SJCRH30 (cell line): ENCODE measurements at places on chromosomes 6 and 20. TPM values are rescaled to one million over a fixed set of nuclear protein-coding genes. Genes with fewer than 3 reads are reported as not detected.
A peak's percentile ranks its signal among the peaks of the same experiment; 100 is the strongest.

GRCh38 chr20:385448-385847, 4.9 kb downstream of the TRIB3 start:
- H3K4me3 ChIP-seq = no peak overlapping the region
- 0 out of 2 replicates have a peak, but pooled peaks cover 2% of the 10 kb centered on the region for H3K36me3 ChIP-seq
- H3K27ac ChIP-seq = no peak overlapping the region
- DNase-seq = no peak

DNA sequence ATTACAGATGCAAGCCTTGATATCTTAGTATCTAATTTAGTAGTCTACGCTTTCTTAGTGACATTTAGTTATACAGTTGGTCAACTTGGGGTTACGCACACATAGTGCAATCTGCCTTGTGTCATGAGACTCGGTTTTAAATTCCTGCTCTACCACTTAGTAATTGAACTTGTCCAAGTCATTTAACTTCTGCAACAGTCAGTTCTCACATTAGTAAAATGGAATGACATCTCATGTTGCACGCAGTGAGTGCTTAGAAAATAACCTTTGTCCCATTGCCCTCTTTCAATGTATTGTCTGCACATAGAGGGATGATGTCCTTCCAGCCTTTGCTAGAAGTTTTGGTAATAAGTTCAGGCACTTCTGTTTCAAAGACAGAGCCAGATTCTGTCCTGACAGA, 48.6 kb downstream of the TMEM170B start:
- H3K4me1 ChIP-seq = peaks cover 4% of the 10 kb centered on the region
- DNase-seq = no peak
- no peak overlapping the region for H3K4me3 ChIP-seq
- no peaks in the 10 kb centered on the region for H3K27me3 ChIP-seq

DNA sequence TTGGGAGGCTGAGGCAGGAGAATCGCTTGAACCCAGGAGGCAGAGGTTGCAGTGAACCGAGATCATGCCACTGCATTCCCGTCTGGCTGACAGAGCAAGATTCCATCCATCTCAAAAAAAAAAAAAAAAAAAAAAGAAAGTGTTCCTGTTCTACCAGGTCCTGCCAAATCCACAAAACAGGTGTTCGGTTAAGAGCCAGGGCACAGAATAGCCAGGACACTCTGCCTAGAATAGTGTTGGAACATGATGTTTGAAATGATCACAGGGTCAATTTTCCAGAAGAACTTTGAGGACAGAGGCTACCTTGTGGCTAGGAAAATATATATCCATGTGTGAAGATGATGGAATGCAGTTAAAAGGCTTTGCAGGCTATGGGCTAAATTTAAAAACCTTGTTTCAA, 63.6 kb upstream of the TRAF3IP2 start:
- DNase-seq = no peak
- peaks cover 27% of the 10 kb centered on the region for H3K4me1 ChIP-seq
- no peaks in the 10 kb centered on the region for H3K27me3 ChIP-seq
- no peak overlapping the region for H3K27ac ChIP-seq
- peaks cover 3% of the 10 kb centered on the region; the same call in 1 of the 2 replicates for H3K36me3 ChIP-seq

- H3K36me3 ChIP-seq = peaks cover 34% of the 10 kb centered on the region
- H3K27ac ChIP-seq = no peak overlapping the region
- H3K4me1 ChIP-seq = no peaks in the 10 kb centered on the region
- no peak for DNase-seq
Measured at GRCh38 chr6:138944412-138944811, 43.6 kb downstream of the REPS1 start.

- H3K27me3 ChIP-seq = no peaks in the 10 kb centered on the region
- no peak overlapping the region for H3K4me3 ChIP-seq
- H3K36me3 ChIP-seq = no peaks in the 10 kb centered on the region
Measured at GRCh38 chr20:50837532-50838321, 42.9 kb downstream of the BCAS4 start.

GRCh38 chr6:29892696-29893095, 49.6 kb upstream of the HLA-A start:
- no peak for DNase-seq
- no peak overlapping the region for H3K4me3 ChIP-seq
- H3K4me1 ChIP-seq = no peaks in the 10 kb centered on the region
- no peak overlapping the region for H3K27ac ChIP-seq
- H3K36me3 ChIP-seq = no peaks in the 10 kb centered on the region

DNA sequence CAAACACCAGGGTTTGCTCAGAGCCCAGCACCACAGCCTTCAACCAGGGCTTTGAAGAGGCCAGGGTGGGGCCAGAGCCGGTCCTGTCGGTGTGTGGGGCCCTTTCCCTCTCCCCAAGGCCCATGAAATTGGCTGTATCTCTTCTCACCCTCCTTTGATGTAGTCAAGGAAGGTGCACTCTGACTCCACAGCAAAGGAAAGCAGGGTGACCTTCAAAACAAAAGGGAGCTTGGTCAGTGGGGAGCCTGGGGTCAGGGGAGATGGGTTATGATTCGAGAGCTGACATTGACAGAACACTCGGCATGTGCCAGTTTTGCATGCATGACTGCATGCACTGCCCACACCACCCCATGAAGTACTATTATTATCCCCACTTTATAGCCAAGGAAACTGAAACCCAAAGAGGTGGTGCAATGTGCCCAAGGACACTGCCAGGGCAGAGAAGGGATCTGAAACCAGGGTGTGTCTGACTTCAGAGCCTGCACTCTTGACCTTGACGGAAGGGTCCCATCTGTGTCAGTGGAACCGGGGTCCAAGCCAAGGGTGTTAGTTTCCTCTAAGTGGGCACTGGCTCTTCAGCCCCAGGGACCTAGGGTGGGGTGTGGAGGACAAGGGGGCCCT, 55.4 kb downstream of the RAB44 start:
- H3K4me1 ChIP-seq = peaks cover 2% of the 10 kb centered on the region; the same call in 1 of the 2 replicates
- H3K27me3 ChIP-seq = no peaks in the 10 kb centered on the region
- no peak for DNase-seq
- H3K36me3 ChIP-seq = no peaks in the 10 kb centered on the region
- no peak overlapping the region for H3K4me3 ChIP-seq

- no peak for DNase-seq
- no peak overlapping the region for H3K27ac ChIP-seq
- H3K4me1 ChIP-seq = no peaks in the 10 kb centered on the region
- H3K27me3 ChIP-seq = no peaks in the 10 kb centered on the region
Measured at GRCh38 chr6:12113190-12113577, 101.1 kb downstream of the HIVEP1 start.

DNA sequence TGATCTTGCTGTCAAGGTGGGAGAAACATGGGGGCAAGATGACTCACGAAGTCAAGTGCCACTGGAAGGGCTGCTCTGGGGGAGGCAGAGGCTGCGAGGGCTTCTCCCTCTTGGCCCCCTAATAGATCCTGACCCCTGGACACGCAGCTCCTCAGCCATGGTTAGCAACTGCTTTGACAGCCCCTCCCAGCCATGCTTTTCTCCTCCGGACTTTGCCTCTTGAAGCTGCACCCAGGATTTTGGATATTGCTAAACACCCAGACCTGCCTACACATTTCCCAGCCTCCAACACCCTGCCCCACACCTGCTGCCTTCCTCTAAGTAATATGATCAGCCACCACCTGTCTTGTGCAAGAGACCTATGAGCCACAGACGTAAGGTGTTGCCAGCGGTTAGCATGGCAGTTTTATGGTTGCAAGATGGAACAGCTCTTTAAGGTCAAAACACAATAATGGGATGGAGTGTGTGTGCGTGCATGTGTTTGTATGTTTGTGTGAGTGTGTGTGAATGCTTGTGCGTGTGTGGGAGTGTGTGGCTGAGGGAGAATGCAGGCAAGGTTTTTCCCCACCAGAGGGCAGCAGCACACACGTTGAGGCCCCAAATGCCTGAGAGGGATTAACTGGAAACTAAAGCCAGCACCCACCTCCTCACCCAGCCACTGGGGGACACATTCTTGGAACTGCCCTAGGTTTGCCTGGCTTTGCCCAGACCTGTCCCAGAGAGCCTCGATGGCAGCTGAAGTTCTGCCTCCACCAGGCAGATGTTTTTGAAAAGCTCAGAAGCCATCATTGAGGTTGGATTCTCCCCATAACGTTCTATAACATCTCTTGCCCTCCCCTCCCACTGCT, 2.5 kb downstream of the IP6K3 start:
- H3K36me3 ChIP-seq = peaks cover 7% of the 10 kb centered on the region; the same call in 1 of the 2 replicates
- no peak overlapping the region for H3K27ac ChIP-seq
- H3K4me1 ChIP-seq = peaks cover 28% of the 10 kb centered on the region
- peak; percentile 81 for DNase-seq
- no peak overlapping the region for H3K4me3 ChIP-seq
- no peaks in the 10 kb centered on the region for H3K27me3 ChIP-seq

DNA sequence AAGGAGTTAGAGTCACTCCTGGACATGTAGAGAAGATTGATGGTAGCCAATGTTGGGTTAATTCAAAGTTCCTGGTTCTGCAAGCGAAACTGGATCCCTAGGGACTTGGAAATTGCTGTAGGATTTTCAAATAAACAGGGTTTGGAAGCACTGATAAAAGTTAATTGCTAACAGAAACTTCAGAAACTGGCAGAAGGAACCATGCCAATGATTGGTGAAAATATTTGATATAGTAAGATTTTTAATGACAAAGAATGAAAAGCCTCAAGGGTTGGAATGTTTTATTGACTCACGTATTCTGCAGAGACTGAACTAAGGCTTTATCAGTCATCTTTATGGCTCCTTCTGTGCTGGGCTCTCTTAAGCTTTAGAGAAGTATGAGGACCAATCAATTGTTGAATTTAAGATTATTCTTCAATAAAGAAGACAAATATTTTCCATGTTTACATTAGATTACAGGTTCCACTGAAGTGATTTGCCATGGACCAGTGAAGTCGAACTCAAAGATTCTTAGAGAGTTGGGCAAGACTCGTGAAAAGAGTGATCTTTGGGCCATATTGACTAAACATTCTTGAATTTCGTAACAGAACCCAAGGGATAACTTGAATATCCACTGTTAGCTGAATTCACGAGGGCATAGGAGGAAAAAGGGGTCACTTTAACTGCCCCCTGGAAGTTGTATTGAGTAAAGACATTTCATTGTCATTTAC, 371.4 kb downstream of the HDGFL1 start:
- no peak overlapping the region for H3K27ac ChIP-seq
- no peak overlapping the region for H3K4me3 ChIP-seq

- no peaks in the 10 kb centered on the region for H3K36me3 ChIP-seq
- H3K27me3 ChIP-seq = no peaks in the 10 kb centered on the region
- no peak for DNase-seq
- H3K4me3 ChIP-seq = no peak overlapping the region
Measured at GRCh38 chr6:24858177-24858653, 59.5 kb upstream of the ARMH2 start.

GRCh38 chr6:154458565-154459470, 51.7 kb downstream of the CNKSR3 start:
- H3K4me3 ChIP-seq = no peak overlapping the region
- peak overlapping the region; percentile 44 for H3K27ac ChIP-seq
- peaks cover 45% of the 10 kb centered on the region for H3K4me1 ChIP-seq
- DNase-seq = peak; percentile 55
- no peaks in the 10 kb centered on the region for H3K27me3 ChIP-seq

DNA sequence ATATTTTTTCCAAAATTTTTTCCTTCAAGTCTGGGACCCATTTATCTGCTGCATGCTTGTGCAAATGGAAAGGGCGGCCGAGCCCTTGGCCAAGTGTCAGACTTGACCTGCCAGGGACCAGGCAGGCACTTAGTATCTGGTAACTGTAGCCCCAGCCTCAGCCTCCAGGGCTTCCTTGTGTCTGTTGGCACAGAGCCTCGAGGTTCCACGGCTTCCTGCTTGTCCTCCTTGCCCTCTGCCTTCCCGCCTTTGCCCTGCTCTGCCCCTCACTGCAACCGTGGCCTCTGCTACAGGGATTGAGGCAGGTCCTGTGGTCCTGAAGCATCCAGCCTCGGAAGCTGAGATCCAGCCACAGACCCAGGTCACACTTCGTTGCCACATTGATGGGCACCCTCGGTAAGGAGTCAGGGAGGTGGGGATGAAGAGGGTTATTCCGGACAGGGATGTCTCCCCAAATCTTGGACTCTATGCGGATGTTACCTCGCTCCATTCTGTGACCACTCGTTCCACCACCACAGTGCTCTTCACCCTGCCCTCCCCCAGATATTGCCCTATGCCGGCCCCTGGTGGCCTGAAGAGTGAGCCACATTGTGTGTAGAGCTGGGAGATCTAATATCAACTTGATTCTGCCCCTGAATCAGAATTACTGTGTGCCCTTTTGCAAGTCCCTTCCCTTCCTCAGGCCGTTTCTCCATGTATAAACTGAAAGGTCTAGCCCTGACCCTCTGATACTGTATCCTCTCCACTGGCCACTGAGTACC, 41.5 kb upstream of the SRF start:
- H3K27ac ChIP-seq = no peak overlapping the region
- 0 out of 2 replicates have a peak, but pooled peaks cover 4% of the 10 kb centered on the region for H3K36me3 ChIP-seq
- no peaks in the 10 kb centered on the region for H3K27me3 ChIP-seq
- H3K4me3 ChIP-seq = no peak overlapping the region
- peak; percentile 40 for DNase-seq
- peaks cover 14% of the 10 kb centered on the region for H3K4me1 ChIP-seq

DNA sequence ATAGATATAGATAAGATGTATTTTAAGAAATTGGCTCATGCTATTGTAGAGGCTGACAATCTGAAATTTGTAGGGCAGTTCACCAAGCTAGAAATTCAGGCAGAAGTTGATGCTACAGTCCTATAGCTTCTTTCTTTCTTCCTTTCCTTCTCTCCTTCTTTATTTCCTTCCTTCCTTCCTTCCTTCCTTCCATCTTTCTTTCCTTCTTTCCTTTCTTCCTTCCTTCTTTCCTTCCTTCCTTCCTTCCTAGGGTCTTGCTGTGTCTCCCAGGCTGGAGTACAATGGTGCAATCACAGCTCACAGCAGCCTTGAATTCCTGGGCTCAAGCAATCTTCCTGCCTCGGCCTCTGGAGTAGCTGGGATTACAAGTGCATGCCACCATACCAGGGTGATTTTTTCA, 55.3 kb downstream of the TFAP2A start:
- DNase-seq = no peak
- no peaks in the 10 kb centered on the region for H3K27me3 ChIP-seq
- H3K36me3 ChIP-seq = no peaks in the 10 kb centered on the region
- no peaks in the 10 kb centered on the region for H3K4me1 ChIP-seq
- H3K4me3 ChIP-seq = no peak overlapping the region

- no peaks in the 10 kb centered on the region for H3K4me1 ChIP-seq
- no peak for DNase-seq
- H3K27ac ChIP-seq = no peak overlapping the region
- H3K36me3 ChIP-seq = no peaks in the 10 kb centered on the region
- peaks cover 52% of the 10 kb centered on the region for H3K27me3 ChIP-seq
Measured at GRCh38 chr20:54624706-54625390, 149.5 kb downstream of the DOK5 start.

GRCh38 chr20:35146299-35146919, 727 bp downstream of the EDEM2 start:
- H3K4me1 ChIP-seq = peaks cover 6% of the 10 kb centered on the region; the same call in 1 of the 2 replicates
- DNase-seq = peak; percentile 62
- no peaks in the 10 kb centered on the region for H3K36me3 ChIP-seq
- H3K4me3 ChIP-seq = peak overlapping the region; percentile 74
- no peaks in the 10 kb centered on the region for H3K27me3 ChIP-seq
- H3K27ac ChIP-seq = no peak overlapping the region

Gene ELOVL2
- total RNA-seq = 18.0 and 21.1 TPM in 2 replicates

Gene BMP5
- 61.2 and 72.3 TPM in 2 replicates for total RNA-seq

Gene MCCD1
- total RNA-seq = not detected in 2 replicates

Gene MYCT1
- 0.04 TPM in 1 of 2 replicates, not detected in the other for total RNA-seq

Gene SMLR1
- not detected in 2 replicates for total RNA-seq

Gene IL20RA
- total RNA-seq = 0.13 and 0.22 TPM in 2 replicates

Gene FOXC1
- 7.2 TPM in 2 replicates for total RNA-seq

Gene COL11A2
- 3.8 and 4.0 TPM in 2 replicates for total RNA-seq
